ENCODE measurements at places on chromosomes 2 and 18.

DNA sequence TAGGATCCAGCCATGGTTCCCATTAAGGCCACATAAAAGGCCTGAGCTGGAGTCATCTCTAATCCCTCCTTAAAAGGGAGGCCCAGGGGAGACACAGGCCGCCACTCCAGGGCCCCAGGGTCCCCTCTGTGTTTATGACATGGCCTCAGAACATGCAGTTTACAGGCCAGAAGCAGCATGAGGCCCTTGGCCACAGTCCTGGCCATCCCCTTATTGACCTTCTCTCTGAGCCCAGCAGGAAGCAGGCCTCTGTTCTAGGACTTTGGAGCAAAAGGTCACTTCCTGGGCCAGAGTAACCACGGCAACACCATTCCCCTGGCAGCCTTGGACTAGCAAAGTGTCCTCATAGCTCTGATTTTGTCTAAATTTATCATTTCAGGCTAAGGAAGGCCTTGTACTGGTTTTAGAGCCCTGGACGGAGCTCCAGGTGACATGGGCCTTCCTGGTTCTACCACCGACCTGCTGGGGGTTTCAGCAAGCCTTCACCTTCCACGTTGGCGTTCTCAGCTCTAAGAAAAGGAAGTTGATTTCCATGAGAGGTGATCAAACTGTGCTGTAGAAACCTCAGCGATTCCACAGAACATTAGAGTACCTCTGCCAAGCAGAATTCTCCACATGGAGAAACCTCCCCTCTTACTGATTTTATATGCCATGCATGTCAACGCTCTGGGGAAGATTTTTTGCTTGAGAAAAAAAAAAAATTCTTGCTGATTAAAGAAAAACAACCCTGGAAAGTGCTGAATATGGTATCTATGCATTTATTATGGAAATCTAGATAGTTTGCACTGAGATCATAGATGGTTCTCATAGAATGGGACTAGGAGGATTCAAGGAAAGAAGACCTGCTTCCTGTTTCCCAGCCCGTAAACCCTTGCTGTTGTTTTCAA is 53.7 kb downstream of the HS1BP3 start:
- DNase-seq = no peak

DNA sequence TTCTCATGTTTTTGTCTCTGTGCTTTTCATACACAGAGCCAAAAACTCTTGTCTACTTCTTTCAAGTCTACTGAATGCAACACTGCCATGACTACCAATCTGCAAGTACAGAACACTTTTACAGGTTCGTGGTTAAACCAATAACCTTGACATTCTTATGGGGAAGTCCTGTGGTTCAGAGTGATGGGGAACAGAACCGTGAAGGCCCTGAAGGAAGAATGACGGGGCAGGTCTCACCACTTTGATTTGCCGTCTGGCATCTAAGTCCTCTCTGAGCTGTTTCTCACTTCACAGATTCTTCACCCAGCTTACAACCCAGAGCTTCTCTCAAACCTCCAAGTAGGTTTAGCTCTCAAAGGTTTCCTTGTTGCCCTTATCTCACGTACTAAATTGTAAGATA is 117.5 kb upstream of the SNTG2 start:
- no peak for DNase-seq

- DNase-seq = no peak
Observed at GRCh38 chr2:191347881-191348280, 102.7 kb downstream of the MYO1B start.

DNA sequence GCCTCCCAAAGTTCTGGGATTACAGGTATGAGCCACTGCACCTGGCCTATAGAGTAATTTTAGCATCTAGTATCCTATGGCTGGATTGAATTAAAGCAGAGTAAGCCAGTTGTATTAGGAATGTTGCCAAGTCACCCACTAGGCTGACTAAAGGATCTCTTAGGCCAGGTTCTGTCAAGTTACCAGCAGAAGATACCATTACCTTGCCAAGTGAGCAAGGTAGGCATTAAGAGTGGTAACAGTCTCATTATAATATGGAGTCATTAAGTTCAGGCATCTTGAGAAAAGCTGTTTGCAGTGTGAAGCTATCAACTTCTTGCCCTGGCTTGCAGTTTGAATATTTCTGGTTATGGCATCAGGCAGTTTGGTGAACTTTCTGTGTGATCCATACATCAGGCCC is 37.0 kb upstream of the MTCL1 start:
- DNase-seq = no peak

DNA sequence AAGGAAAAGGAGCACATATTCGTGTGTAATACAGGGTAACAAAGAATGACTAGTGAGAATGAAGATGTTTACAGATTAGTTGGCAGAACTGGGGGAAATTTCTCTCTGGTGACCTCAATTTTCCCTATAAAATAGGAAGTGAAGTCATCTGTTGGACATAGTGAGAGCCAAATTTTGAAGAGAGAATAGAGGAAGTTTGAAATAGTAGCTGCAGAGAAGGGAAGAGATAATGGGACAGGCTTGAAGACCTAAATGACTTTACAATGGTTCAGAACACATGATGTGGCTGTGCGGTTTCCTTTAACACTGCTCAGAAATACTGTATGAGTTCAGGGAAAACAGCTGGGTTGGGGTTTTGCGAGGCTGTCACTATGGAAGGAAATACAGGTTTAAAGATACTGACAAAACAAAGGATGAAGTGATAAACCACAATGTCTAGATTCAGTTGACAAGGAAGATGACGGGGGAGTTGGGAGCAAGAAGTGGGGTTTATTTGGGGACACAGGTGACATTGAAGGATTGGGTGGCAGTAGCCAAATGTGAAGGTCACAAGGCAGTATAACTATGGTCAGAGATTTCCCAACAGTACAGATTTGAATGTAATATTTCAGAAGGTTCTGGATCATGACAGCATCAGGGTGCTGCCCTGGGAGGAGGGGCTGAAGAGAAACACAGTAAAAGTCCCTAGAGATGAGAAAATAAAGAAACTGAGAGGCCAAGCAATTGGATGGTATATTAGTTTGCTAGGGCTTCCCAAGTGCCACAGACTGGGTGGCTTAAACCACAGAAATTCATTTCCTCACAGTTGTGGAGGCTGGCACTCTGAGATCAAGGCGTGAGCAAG is 82.6 kb upstream of the TANK start:
- DNase-seq = no peak

DNA sequence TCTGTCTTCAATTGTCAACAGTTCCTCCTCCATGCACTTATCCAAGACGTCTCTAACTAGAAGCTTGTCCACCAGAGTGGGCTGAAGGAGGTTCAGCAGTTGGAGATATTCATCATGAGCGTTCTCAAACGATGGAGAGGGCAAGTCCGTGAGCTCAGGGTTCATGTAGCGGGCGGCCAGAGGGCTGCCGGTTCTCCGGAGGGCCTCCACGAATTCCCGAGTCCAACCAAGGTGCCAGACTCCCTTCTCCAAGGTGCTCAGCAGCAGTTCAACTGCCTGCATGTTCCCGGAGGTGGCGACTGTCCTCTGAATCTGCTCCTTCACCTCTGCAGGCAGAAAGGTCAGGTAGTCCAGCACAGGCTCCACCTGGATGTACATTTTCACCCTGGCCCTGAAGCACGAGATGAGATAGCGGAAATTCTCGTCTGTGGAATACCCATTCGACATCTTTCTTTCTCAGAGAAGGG is 590 bp downstream of the IFIH1 start:
- DNase-seq = no peak

DNA sequence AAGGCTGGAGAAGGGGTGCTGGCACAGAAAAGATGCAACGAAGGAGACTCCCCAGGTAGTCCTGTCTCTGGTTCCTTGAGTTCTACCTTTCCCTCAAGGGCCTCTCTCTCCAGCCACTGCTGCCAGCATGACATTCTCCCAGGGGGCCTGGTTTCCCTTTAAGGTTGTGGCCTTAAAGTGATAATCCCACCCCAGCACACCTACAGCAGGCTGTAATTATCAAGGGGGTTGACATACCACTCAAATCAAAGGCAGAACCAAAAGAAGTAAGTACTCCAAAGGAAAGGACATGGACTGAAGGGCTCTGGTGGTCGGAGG is 127.4 kb upstream of the MSH6 start:
- DNase-seq = no peak

DNA sequence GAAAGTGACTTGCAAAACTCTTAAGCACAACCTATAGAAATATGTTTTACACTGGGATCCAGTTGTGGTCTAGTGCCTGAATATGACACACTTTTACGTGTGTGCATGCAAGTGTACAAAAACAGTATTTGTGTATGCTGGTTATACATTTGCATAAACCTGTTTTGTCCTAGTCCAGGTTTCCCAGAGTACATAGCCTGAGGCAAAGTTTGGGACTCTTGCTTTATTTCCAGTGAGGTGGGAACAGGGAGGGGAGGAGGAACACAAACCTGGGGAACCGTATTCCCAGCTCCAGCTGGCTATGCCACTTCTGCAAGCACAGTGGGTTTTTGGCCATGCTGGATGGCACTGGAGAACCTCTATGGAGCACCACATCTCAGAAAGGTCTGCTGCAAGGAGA is 481.1 kb upstream of the HS6ST1 start:
- no peak for DNase-seq

- no peak for DNase-seq
Observed at GRCh38 chr2:58606799-58607198, 365.7 kb upstream of the FANCL start.

GRCh38 chr2:120465701-120465988 is 119.7 kb downstream of the INHBB start:
- DNase-seq = no peak

DNA sequence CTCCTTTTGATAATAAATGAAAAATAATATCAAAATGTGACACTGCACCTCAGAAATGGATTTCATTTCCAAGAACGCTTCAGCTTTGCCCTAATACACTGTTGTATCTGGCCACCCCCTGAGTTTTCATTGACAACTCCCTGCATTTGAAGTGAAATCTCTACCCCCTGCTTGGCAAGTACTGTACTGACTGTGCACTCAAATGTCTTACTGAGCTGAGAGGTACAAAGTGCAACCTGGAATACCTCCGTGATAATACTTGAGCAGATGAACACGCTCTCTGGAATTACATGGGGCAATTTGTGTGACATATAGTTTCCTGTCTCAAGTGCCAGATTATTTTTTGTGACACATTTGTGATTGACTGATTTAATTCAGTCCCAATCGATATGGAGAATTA is 231.1 kb downstream of the LRP1B start:
- no peak for DNase-seq

- no peak for DNase-seq
Observed at GRCh38 chr18:9849407-9850283, 36.1 kb upstream of the TXNDC2 start.

DNA sequence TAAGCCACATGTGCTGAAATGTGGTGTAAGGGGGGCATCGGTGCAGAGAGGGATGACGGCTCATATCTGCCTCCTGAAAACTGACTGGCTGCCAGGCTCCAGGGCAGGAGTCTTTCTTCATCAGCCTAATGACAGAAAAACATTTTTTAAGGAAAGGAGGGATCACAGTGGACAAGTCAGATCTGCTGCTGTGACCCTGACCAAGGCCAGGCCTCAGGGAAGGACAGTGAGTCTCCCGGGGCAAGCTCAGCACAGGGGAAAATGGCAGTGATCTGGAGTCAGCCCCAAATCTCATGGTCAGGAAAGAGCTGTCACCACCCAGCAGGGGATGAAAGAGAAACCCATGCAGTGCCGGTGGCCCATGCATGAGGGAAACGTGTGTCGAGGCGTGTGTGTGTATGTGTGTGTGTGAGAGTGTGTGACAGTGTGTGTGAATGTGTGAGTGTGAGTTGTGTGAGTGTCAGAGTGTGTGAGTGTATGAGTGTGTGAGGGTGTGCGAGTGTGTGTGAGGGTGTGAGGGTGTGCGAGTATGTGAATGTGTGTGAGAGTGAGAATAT is 134.5 kb downstream of the INHBB start:
- no peak for DNase-seq

DNA sequence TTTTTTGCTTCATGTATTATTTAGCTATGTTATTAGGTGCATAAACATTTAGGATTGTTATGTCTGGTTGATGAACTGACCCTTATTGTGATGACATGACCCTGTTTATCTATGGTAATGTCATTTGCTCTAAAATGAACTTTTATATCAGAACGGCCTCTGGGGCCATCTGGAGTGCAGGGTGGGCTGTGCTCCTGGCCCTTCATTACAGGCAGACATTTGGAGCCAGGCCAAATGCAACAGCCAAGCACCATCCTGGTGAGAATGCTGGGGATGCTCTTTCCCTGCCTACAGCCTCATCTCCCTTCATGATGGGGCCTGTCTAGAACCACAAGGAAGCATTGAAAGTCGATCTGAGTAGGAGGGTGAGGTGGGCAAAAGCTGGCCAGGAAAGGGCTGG is 38.0 kb downstream of the HJURP start:
- DNase-seq = no peak

DNA sequence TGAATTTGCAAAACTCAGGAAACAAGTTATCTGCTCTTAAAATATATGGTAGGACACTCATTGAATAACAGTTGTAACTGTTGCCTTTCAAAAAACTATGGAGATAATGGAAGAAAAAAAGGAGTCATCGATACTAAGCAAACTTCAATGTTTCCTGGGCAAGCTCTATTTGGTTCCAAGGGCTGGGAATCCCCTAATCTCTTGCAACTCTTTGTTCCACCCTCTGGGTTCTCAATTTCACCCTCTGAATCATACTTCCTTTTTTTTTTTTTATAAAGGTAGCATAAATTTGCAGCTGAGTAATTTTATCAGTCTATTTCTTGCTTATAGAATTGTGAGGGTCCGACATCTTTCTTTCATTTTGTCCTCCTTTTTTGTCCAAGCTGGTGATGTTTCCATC is 36.7 kb downstream of the SLC9A4 start:
- no peak for DNase-seq

- no peak for DNase-seq
Observed at GRCh38 chr2:13652531-13653313, 936.0 kb downstream of the TRIB2 start.

DNA sequence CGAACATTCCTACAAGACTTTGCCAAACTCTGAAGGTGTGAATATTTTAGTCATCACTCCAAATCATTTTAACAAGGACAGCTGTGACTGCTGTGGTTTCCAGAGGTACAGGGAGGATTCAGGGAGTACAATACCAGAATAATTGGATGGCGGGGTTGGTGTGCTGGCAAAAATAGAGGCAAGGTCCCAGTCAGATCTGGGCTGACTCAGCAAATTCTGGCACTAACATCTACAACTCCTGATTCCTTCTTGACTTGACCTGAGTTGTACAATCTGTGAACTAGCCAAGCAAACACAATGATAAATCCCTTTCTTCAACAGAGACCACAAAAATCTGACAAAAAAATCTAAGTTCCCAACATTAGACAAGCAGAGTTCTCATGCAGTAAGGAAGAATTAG is 40.4 kb downstream of the RMP24 start:
- no peak for DNase-seq

DNA sequence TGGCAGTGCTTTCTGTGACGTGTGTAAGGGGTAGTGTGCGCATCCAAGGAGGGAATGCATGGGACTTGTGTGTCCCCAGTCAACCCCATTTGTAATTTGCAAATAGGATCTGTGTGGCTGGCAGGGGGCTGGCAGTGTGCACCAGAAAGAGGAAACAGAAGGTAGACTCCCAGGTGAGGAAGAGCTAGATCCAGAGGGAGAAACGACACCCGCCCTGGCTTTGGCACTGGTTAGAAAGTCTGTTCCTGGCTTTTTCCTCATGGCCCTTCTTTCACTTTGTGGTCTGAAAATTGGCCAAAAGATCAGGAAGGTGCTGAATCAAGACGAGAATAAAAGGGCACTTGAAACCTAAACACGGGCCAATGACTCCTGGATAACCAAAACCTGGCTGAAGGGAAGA is 33.3 kb downstream of the PRKCE start:
- DNase-seq = no peak

GRCh38 chr2:9897846-9898245 is 53.6 kb upstream of the GRHL1 start:
- no peak for DNase-seq

GRCh38 chr2:226837787-226838603 is 2.1 kb downstream of the RHBDD1 start:
- no peak for DNase-seq
